Stimulated activated CD8-positive, alpha-beta memory T cell treated with anti-CD3 and anti-CD28 coated beads, Interleukin-12 subunit alpha, Interleukin-12 subunit beta, amount 100 ng/mL, for 1 hour (primary cell): ENCODE measurements at places on chromosomes 7 and 10.

DNA sequence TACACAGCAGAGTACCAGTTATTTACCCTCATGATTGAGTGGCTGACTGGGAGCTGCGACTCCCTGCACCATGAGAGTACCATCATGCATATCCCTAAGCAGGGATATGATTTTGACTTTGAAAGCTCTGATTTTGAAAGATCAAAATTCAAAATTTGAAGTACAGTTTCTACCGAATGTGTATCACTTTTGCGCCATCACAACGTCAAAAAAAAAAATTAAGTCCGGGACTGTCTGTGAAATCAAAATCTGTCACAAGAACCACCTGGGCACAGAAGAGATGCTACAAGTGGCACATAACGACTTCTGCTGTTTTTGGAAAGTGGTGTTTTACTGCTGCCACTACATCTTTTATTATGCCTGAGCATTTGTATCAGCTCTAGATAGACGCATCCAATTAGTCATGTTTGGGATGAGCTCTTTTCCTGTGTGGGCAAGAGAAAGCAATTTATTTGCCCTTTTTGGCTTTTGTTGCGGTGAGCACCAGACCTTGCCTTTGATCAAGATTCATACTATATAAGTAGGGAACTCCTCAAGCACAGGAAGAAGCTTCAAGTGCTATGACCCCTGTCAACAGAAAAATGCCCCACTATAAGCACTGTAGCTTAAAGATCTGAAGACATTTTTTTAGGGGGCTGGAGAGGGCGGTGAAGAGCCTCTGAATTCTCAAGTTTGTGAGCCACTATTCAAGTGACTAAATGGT is 10.7 kb downstream of the MTPN start:
- no peak for DNase-seq

- no peak for DNase-seq
Observed at GRCh38 chr7:130853503-130854279, 119.7 kb upstream of the KLF14 start.

GRCh38 chr10:11457336-11457735 is 154.1 kb downstream of the USP6NL start:
- DNase-seq: no peak

DNA sequence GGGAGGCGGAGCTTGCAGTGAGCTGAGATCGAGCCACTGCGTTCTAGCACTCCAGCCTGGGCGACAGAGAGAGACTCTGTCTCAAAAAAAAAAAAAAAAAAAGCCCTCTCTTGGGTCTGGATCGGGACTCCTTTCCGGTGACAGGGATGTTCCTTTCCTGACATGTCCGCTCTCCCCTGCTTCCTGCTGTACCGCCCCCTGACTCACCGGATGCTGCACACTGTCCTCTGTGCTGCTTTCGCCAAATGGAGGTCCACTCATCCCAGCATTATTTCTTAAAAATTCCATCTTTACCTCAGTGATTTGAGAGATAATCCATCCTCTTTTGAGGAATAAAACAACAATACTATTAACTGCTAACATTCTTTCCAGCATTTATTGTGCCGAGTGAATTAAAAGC is 113.8 kb upstream of the EEPD1 start:
- DNase-seq: no peak

- DNase-seq: no peak
Observed at GRCh38 chr10:11642566-11642965, 31.1 kb upstream of the USP6NL start.

DNA sequence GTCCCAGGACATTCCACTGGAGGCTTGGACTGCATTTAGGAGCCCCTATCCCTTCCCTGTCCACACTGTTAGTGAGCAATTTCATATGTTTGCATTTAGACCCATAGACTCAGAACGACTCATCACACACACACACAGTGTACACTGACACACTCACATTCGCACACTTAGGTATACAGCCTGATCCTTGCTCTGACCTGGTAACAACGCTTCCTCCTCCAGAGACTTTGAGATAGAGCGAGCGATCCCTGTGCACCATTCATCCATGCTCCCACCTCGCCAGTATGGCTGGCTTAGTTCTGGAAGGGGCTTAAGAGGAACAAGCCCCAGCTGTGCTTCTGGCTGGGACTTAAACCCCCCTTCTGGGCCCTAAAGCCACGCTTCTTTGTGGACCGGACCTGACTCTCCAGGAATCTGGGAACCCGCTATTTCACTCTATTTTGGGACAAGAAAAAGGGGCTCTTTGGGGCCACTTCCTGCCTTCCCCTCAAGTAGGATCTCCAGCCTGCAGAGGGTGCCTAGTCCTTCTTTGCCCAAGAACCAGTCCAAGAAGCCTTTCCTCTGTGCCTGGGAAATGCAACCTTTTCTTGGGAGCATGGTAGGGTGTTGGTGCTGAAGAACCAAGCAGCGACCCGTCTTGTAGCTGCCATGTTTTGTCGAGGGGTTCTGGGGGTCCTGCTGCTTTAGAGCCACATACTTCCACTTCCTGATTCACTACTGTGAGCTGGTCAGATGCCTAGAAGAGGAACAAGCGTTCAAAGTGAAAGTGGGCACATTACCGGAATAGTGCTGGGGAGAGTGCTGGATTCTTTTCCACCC is 1.1 kb upstream of the HOXA13 start:
- DNase-seq: no peak
